Esophagus squamous epithelium (tissue), 5 donors: ENCODE measurements at places on chromosomes 5 and 9.
A peak's percentile ranks its signal among the peaks of the same experiment; 100 is the strongest.

DNA sequence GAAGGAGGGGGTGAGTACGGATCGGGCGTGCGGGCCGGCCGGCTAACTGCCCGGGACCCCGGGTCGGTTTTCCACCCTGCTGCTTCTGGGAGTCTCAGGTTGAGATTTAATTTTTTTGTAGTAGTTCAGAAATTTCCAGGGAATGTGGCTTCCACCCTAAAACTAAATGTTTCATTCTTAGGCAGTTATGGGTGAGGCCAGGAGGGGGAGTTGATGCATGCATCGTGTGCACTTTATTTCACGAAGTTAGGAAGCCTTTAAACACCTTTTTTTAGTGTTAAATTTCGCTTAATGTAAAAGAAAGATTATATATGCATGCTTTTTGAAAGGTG is 905 bp downstream of the CDK9 start:
- peak overlapping the region; percentile 100 for H3K27ac ChIP-seq
- H3K4me1 ChIP-seq, result peaks cover 33% of the 10 kb centered on the region
- H3K36me3 ChIP-seq, result peaks cover 45% of the 10 kb centered on the region
- no peak for DNase-seq

DNA sequence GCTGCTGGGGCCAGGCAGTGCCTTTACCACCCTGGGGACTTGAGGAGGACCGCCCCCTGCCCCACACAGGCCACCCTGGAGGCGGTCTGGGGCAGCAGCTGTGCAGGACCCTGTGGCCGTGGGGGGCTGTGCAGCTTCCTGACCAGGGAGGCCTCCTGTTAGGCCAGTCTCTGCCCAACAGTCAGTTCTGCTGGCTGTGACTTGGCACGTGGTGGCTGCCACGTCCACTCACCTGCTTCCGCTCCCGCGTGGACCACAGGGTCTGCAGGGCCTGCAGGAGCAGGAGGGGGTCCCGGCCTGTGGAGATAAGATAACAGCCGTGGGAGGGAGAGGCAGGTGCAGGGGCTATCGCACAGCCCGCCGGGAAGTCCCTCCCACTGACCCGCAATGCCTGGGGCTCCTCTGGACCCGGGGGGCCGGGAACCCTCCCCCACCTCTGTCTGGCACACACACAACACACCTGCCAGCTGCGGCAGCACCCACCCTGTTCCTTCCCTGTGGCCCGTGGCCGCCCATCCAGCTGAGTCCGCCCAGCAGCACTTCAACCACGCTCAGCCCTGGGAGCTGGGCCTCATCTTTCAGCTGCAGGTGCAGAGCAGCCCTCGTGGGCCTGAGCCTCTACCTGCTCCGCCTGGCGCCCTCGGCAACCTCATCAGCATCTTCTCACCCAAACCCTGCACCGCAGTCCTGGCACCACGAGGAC is 39.7 kb downstream of the EXD3 start:
- no peaks in the 10 kb centered on the region for H3K4me1 ChIP-seq
- no peak overlapping the region for H3K4me3 ChIP-seq
- H3K36me3 ChIP-seq, result no peaks in the 10 kb centered on the region

GRCh38 chr5:114977979-114978573 is 191.6 kb downstream of the TRIM36 start:
- no peaks in the 10 kb centered on the region for H3K36me3 ChIP-seq
- H3K4me3 ChIP-seq, result no peak overlapping the region
- no peak overlapping the region for H3K27ac ChIP-seq
- no peaks in the 10 kb centered on the region for H3K27me3 ChIP-seq
- no peak for DNase-seq
- H3K4me1 ChIP-seq, result no peaks in the 10 kb centered on the region

- DNase-seq, result no peak
- no peaks in the 10 kb centered on the region for H3K27me3 ChIP-seq
- H3K36me3 ChIP-seq, result no peaks in the 10 kb centered on the region
- no peak overlapping the region for H3K4me3 ChIP-seq
Observed at GRCh38 chr5:107199756-107200155, 471.0 kb downstream of the EFNA5 start.

DNA sequence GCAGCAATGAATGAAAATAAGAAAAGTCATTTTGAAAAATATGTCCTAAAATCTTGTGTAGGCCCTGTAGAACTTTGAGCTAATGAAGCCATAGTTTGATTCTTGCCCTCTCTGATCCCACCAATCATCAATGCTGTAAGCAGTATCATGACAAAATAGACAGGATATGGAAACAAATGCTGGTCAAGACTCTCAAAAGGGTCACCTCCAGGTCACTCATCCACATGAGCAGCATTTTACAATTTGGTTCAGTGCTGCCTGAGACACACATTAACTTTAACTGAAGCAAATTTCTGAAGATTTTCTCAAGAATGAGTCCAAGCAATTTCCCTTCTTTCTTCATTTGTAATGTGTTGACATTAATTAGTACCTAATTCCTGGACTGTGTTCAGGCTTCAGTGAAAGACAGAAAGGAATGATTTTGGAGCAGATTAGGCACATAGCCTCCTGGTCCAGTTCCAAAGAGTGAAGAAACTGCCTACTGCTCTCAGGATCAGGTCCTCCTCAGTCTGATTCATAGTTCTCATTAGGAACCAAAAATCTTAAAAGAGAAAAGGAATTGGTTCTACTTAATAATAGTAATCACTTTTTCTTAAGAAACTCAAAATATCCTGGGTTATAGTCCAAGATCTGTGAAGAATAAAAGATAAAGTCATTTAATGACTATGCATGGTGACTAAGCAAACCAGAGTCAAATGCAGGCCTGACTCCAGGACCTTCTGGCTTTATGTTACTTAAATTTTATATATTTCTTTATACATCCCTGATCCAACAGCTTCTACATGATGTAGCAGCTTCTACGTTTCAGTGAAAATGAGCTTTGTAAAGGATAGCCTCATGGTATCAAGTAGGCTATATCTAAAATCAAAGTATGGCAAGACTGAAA is 192.1 kb upstream of the RGMB start:
- H3K36me3 ChIP-seq, result no peaks in the 10 kb centered on the region
- no peaks in the 10 kb centered on the region for H3K27me3 ChIP-seq
- H3K4me3 ChIP-seq, result no peak overlapping the region
- H3K27ac ChIP-seq, result no peak overlapping the region
- no peak for DNase-seq
- no peaks in the 10 kb centered on the region for H3K4me1 ChIP-seq

DNA sequence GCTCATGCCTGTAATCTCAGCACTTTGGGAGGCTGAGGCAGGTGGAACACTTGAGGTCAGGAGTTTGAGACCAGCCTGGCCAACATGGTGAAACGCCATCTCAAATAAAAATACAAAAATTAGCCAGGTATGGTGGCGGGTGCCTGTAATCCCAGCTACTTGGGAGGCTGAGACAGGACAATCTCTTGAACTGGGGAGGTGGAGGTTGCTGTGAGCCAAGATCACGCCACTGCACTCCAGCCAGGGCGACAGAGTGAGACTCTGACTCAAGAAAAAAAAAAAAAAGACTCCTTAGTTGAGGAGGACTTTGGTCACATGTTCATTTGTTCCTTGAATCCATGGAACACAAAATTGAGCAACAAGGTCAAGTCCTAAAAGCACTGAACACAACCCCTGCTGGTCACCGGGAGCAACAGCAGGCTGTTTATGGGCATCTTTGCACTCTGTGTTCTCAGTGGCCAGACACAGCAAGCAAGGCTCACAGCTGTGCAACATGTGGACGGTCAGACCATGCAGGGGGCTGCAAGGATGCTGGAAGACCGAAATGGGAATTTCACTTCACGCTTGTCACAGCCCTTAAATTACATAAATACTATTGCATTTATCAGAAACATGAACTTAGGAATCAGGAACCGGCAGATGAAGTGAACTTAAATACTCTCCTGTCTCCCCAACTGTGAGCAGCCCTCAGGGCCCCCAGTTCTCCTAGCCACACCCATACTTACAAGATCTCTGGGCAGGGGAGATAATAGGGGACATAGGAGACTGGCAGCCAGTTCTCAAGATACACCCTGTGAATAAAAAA is 2.8 kb downstream of the GBGT1 start:
- peak overlapping the region; percentile 48 for H3K27ac ChIP-seq
- no peaks in the 10 kb centered on the region for H3K27me3 ChIP-seq
- no peak for DNase-seq
- H3K4me3 ChIP-seq, result no peak overlapping the region
- H3K36me3 ChIP-seq, result no peaks in the 10 kb centered on the region

DNA sequence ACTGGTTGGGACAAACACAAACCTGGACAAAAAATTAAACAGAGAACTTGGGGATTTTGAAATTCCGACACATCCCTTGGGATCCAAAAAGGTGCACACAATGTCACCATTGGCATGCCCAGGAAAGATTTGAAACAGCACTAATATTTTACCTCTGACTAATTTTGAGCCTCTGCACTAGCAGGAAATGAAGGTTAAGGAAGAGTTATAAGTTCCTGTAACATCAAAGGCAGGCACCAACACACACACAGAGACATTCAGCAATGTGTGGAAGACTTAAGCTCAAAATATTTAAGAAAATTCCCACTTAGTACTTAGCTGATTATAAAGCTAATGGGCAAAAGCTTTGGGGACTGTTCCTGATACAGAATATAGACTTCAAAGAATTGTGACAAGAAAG is 247.0 kb downstream of the CDH9 start:
- H3K27me3 ChIP-seq, result no peaks in the 10 kb centered on the region
- H3K4me1 ChIP-seq, result no peaks in the 10 kb centered on the region
- no peak overlapping the region for H3K4me3 ChIP-seq
- no peaks in the 10 kb centered on the region for H3K36me3 ChIP-seq
- DNase-seq, result no peak

DNA sequence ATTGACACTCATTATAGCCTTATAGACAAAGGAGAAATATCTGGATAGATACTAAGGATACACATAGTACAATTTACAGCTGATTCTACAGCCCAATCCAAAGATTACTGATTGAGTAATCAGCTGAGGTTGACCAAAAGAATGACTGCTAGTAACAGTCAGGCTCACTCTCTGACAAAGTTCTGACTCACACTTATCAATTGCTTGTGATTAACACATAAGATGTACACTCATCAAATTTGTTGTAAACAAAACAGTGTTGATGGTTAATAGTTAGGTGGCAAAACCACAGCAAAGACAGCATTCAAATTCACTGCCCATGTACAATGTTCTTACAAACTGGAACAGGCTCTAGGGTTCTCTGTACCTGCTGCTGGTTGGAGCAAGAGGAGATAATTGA is 422.7 kb downstream of the TLE1 start:
- no peak overlapping the region for H3K27ac ChIP-seq
- H3K27me3 ChIP-seq, result no peaks in the 10 kb centered on the region
- DNase-seq, result no peak
- H3K4me1 ChIP-seq, result no peaks in the 10 kb centered on the region
- no peak overlapping the region for H3K4me3 ChIP-seq
- H3K36me3 ChIP-seq, result no peaks in the 10 kb centered on the region

DNA sequence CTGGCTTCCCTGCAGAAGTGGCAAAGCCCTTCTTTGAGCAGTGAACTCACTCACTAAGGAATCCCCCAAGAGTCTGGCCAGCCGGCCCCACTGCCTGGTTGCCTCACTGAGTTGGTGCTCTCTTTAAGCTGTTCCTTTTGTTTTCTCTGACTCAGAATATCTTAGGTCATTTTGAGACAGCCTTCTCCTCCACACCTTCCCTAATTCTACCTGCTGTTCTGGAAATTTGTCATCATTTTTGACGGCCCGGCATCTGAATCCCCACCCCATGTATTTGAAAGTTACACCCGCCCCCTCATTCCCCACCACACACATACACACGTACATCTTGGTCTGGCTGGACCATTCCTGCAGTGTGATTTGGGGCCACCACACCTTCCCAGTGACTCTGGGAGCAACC is 41.8 kb downstream of the FGF1 start:
- no peak overlapping the region for H3K4me3 ChIP-seq
- H3K36me3 ChIP-seq, result no peaks in the 10 kb centered on the region
- H3K27ac ChIP-seq, result no peak overlapping the region
- no peak for DNase-seq
- H3K4me1 ChIP-seq, result peaks cover 11% of the 10 kb centered on the region

DNA sequence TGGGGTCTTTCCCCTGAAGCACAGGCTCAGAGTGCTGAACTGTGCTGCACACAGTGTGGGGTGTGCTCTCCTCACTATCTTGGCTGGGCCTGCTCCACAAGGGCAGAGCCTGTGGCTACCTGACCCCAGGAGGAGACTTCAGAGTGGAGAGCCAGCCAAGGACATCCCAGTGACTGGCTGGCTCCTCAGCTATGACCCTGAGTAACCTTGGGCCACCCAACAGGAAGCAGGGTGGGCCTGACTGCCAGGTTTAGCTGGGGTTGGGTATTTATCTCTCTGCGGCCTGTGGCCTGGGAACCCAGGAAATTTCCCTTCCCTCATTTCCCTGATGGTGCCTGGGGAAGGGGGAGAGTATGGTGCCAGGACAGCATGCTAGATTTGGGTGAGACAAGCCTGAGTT is 2.1 kb upstream of the EEIG1 start:
- no peak for DNase-seq
- no peak overlapping the region for H3K4me3 ChIP-seq
- peaks cover 16% of the 10 kb centered on the region for H3K4me1 ChIP-seq

- no peaks in the 10 kb centered on the region for H3K4me1 ChIP-seq
- H3K36me3 ChIP-seq, result no peaks in the 10 kb centered on the region
- no peak overlapping the region for H3K27ac ChIP-seq
- DNase-seq, result no peak
Observed at GRCh38 chr9:84297162-84297821, 43.3 kb downstream of the SLC28A3 start.

- H3K4me3 ChIP-seq, result no peak overlapping the region
- H3K27me3 ChIP-seq, result no peaks in the 10 kb centered on the region
- no peaks in the 10 kb centered on the region for H3K36me3 ChIP-seq
- no peak for DNase-seq
Observed at GRCh38 chr9:21770871-21771560, 31.4 kb upstream of the MTAP start.

GRCh38 chr5:10355071-10355889 is 1.8 kb downstream of the MARCHF6 start:
- peak overlapping the region; percentile 100 for H3K27ac ChIP-seq
- H3K4me1 ChIP-seq, result peaks cover 74% of the 10 kb centered on the region
- H3K36me3 ChIP-seq, result no peaks in the 10 kb centered on the region
- H3K27me3 ChIP-seq, result no peaks in the 10 kb centered on the region
- peak overlapping the region; percentile 98 for H3K4me3 ChIP-seq

DNA sequence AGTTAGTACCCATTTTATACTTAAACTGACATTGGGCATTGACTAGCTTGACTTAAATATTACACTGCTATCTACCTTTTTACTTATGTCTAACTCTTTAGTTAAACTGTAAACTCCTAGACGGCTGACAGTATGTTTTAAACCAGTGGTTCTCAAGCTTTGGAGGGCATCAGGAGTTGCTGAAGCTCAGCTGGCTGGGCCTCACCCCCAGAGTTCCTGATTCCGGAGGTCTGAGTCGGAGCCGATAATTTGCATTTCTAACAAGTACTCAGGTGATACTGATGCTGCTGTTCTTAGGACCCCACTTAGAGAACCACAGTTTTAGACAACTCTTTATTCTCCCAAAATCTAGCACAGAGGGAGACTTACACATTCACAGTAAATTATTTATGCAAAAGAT is 63.3 kb upstream of the PCA3 start:
- no peaks in the 10 kb centered on the region for H3K4me1 ChIP-seq
- no peaks in the 10 kb centered on the region for H3K36me3 ChIP-seq
- no peaks in the 10 kb centered on the region for H3K27me3 ChIP-seq
